NCI-H2227 treated with DMSO at 0.1 percent for 48 hours (cell line): ENCODE measurements at places on chromosomes 1 and 21.

- no peak for DNase-seq
Observed at GRCh38 chr1:106785176-106785575, 271.3 kb upstream of the PRMT6 start.

DNA sequence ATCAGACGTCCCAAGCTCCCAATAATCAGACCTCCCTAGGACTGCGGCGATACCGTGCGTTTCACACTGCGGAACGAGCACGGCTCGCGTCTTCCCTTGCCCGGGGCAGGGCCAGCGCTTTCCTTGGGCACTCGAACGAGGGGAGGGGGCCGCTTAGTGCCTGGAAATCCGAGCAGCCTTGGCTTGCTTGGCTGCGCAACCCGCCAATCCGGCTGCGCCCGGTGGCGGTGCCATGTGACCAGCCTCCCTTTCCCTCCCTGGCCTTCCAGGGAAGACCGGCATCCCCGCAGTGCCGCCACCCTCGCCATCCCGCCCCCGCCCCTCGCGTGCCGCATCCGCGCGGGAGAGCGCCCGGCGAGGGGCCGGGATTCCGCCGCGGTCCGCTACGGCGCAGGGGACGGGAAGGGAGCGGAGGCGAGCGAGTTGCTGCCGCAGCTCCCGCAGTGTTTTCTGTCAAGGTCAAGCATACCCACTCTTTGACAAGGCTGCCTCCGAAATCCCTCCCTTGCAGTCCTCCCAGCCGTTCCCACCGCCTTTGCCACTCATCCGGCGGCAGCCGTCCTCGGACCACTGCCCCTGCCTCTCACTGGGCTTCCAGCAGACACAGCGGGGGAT is 8.3 kb upstream of the RNF19B start:
- peak; percentile 79 for DNase-seq

GRCh38 chr1:228646717-228647522 is 88.4 kb upstream of the RHOU start:
- DNase-seq: peak; percentile 60

GRCh38 chr1:14884614-14885175 is 268.9 kb upstream of the TMEM51 start:
- DNase-seq: no peak

- no peak for DNase-seq
Observed at GRCh38 chr21:18060402-18060801, 184.2 kb upstream of the CHODL start.

- DNase-seq: peak; percentile 57
Observed at GRCh38 chr1:9234223-9235095, at the start of gene H6PD. TSS of gene H6PD (plus strand) at chr1:9234774. CDS start at chr1:9244935, 10,161 bp downstream.

DNA sequence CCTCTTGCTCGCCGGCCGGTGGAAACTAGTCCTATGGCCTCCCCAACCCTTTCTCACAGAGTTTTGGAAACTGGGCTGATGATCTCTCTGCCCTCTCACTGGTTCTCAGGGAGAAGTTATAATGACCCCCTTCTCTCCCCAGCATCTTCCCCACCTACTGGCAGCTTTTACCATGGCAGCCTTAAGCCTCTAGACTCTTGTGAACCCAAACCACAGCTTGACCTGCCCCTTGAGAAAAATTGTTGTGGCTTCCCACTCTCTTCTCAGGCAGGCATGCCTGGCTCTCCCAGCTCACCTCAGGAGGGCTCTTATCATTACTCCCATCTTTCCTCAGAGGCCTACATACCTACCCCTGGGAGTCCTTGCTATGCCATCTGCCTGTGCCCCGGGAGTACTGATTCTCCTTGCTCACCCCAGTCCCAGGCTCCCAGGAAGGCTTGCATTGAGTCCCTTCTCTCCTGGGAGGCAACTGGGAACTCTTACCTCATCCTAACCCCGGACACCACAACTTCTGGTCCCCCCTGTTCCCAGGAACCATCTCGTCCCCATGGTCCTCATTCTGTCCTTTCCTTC is 1.6 kb downstream of the NSUN4 start:
- no peak for DNase-seq

- DNase-seq: peak; percentile 13
Observed at GRCh38 chr1:6083801-6084446, 38.2 kb downstream of the KCNAB2 start.

DNA sequence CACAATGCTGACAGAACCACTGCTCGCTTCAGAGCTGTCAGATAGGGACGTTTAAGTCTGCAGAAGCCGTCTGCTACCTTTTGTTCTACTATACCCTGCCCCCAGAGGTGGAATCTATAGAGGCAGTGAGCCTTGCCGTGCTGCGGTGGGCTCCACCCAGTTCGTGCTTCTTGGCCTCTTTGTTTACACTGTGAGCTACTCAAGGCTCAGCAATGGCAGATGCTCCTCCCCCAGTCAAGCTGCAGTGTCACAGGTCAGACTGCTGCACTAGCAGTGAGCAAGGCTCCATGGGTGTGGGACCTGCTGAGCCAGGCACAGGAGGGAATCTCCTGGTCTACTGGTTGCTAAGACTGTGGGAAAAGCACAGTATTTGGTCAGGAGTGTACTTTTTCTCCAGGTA is 47.1 kb downstream of the LEPR start:
- DNase-seq: no peak

- no peak for DNase-seq
Observed at GRCh38 chr1:100719490-100719889, at the start of gene VCAM1. TSS of gene VCAM1 (plus strand) at chr1:100719742. CDS start at chr1:100719861, 119 bp downstream.
